AG08395 (cell line): ENCODE measurements at places on chromosomes 12 and 14.

- DNase-seq, result peak; percentile 25
These were observed 14.9 kb downstream of the SLC38A2 start for GRCh38 chr12:46357438-46358324.

- no peak for DNase-seq
These were observed 14.8 kb downstream of the ULK1 start for GRCh38 chr12:131909081-131909751.

- no peak for DNase-seq
These were observed 310.0 kb downstream of the ZFP36L1 start for GRCh38 chr14:68482772-68483395.

GRCh38 chr14:75752907-75753594 is 92.0 kb downstream of the TTLL5 start:
- peak; percentile 47 for DNase-seq

DNA sequence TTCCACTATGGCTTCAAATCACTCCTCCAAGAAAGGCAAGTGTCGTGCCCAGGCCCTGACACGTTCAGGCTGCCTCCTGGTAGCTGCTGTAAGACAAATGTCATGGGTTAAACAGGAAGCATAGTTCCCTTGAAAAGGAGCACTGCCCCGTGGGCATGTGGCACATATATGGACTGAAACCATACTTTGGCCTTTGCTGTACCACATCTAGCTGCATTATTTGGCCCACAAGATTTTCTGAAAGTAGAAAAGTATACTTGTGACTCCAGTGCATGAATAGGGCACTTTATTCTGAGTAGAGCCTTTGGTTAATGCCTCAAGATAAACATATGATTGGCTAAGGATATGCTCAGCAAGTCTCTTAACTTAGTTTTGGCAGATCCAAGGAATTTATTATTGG is 218.7 kb upstream of the EGLN3 start:
- no peak for DNase-seq
